ENCODE measurements at places on chromosomes 5 and 9. TPM values are rescaled to one million over a fixed set of nuclear protein-coding genes. Genes with fewer than 3 reads are reported as not detected.

DNA sequence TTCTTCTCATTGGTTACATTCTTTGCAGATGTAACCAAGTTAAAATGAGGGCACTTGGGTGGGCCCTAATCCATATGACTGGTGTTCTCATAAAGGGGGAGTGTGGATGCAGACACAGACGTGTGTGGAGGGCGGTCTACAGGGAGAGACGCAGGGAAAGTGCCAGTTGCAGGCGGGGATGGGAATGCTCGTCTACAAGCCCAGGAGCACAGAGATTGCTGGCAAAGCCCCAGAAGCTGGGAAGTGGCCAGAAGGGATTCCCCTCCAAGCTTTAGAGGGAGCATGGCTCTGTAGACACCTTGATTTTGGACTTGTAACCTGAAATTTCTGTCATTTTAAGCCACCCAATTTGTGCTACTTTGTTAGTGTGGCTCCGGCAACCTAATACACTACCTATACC is 96.8 kb upstream of the CTSL start:
- no peak for DNase-seq

GRCh38 chr5:15933259-15934207 is 246.1 kb downstream of the MARCHF11 start:
- DNase-seq, result no peak

GRCh38 chr9:97567182-97567893 is 65.8 kb downstream of the TSTD2 start:
- no peak for DNase-seq

The PRSS3 gene
- 12.8 TPM for total RNA-seq

The MPDZ gene
- total RNA-seq, result 65.6 TPM

The PTPDC1 gene
- 3.6 TPM for total RNA-seq

The TLX3 gene
- total RNA-seq, result not detected
